Stimulated activated CD4-positive, alpha-beta T cell treated with anti-CD3 and anti-CD28 coated beads, Interleukin-1b, Interleukin-23, amount 100 ng/mL, for 1 hour (primary cell): ENCODE measurements at places on chromosomes 2 and 18.

GRCh38 chr2:109670556-109671411, 56.6 kb downstream of the SOWAHC start:
- DNase-seq = no peak

GRCh38 chr2:85659324-85659981, 8.5 kb downstream of the SFTPB start:
- no peak for DNase-seq

- DNase-seq = no peak
These were observed 127.8 kb upstream of the SYT4 start for GRCh38 chr18:43405097-43405496.

DNA sequence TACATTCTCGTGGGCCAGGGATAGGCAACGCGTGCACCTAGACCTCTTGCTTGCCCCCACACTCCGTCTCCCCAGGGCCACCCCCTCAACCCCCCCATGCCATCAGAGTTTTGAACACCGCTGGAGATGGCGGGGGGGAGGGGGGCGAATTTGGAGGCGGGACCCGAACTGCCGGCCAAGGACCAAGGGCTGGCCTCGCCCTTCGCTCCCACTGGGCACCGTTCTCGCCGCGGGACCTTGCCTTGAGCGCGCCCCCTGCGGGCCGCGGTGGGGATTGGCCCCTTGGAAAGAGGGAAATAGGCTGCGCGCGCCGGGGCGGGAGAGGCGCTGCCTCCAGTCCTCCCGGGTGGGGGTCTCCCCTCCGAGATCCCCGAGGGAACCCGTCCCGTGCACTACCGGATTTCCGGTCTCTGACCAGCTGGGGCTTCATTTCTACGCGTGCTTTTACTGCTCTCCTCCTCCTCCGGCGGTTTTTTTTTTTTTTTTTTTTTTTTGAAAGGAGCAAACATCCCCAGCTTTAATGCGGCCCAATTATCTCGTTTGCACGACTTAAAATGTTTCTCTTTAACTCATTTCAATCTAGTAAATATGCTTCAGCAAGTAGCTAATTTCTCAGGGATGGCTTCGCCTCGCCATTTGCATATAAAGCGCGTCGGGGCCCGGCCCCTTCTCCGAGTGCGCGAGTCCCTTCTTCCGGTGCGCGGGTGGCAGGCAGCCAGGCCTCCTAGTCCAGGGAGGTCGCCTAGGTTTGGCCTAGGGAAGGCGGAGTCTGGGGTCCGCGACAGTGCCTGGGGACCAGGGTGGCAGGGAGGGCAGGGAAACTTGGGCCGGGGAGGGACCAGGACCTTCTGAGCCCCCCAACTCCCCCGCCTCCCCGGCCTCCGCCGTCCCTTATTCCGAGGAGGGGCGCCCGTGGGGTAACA, 10.0 kb upstream of the GBX2 start:
- DNase-seq = no peak

DNA sequence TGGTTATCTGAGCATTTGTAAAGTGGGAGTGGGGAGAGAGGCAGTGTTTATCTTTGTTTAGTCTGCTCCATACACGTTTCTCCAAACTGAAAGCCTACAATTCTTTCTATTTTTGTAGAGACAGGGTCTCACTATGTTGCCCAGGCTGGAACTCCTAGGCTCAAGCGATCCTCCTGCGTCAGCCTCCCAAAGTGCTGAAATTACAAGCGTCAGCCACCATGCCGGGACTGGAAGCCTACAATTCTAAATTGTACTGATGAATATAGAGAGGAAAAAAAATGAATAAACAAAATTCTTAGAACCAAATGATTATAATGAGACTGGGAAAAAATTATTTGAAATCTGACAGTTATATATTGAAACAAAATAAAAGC, 1.4 kb upstream of the ZFAND2B start:
- DNase-seq = no peak

GRCh38 chr2:80403081-80403480, 98.5 kb upstream of the LRRTM1 start:
- DNase-seq = no peak

- no peak for DNase-seq
These were observed 19.6 kb upstream of the FTCDNL1 start for GRCh38 chr2:199870581-199870980.

- DNase-seq = no peak
These were observed 65.8 kb upstream of the IGFBP5 start for GRCh38 chr2:216761133-216761532.

DNA sequence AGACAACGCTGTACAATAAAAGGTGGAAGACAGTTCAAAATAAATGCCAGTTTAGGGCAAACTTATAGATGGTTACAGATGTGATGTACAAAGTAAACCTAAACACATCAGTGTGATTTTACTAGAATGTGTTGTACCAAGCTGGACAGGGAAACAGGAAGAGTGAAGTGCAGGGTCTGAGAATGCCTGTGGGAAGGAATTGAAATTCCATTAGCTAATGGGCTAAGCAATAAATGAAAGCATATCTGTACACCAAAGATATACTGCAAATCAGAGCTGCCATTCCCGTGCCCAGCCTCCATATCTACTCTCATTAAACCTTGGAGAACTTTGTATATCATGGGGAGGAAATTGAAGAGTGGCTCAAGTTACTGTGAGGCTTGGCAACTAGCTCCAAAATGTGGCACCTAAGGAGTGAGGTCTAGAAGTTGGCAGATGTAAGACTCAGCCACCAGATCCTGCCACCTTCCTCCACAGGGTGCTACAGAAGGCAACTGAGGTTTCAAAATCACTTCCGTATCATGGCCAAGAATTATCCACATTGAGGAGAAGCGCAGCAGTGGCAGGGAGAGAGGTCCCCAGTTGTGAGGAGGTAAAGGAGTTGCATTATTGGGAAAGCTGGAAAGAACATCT, 277.8 kb downstream of the TCF4 start:
- DNase-seq = no peak

- no peak for DNase-seq
These were observed 894 bp downstream of the SMAD7 start for GRCh38 chr18:48949606-48950535.

DNA sequence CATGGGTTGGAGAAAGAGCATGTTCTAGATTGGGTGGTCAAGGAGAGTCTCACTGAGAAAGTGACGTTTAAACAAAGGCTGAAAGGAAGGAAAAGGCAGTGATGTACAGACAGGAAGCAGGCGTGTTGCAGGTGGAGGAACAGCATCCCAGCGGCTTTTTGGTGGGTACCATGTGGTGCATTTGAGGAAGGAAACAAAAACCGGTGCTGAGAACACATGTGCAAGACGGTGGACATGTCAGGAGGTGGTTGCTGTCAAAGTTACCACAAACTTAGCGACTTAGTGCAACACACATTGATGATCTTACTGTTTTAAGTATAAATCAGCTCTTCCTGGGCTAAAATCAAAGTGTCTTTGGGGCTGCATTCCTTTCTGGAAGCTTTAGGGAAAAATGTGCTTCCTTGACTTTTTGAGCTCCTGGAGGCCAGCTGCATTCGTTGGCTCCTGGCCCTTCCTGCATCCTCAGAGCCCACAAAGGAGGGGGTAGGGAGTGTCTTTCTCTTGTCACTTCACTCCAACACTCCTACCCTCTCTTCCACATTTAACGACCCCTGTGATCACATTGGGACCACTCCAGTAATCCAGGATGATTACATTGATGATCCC, 380.6 kb downstream of the FBXO15 start:
- no peak for DNase-seq

DNA sequence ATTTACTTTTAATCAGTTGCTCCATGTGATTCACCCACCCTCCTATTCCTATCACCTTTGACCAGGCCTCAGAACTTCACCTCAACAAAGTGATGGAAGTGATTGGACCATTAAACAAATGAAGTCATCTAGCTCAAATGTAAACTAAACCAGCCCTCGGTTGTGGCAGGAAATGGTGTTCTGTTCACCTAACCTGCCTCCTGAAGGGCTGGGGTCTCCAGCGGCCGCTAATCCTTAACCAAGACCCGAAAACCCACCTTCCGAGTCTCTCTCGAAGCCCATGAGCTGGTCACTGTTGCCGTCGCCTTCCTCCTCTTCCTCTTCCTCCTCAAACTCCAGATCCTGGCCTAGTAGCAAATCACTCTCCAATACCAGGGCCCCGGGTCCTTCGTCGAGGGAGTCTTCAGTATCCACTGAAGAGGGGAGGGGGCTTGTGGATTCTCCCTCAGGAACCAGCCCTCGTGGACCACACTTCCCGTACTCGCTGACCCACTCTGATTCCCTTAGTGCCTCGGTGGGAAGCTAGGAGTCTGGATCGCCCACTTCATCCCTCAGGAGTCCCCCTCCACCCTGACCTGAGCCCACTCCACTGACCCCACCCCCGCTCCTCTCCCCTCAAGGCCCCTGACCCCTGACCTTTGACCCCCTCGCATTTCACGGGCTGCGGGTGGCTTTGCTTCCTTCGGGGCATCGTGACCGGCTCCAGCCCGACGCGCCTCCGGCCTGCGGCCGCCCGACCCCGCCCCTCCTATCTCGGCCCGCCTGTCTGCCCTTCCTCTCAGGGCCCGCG, 503 bp downstream of the ZNF513 start:
- DNase-seq = no peak

DNA sequence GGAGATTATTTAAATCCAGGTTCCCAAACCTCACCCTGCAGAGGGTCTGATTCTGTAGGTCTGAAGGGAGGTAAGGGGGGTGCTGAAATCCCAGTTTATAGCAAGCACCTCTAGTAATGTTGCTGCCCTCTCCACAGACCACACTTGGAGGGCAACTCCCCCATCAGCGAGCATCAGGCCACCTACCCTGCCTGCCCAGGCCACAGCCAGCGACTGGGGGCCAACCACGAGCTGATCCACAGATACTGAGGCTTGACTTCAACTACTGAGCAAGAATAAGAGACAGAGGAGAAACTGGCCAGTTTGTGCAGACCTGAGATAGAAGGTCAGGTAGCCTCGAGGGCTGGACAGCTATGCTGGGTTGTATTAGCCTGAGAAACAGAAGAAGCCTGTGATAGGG, 36.3 kb upstream of the LBH start:
- no peak for DNase-seq

DNA sequence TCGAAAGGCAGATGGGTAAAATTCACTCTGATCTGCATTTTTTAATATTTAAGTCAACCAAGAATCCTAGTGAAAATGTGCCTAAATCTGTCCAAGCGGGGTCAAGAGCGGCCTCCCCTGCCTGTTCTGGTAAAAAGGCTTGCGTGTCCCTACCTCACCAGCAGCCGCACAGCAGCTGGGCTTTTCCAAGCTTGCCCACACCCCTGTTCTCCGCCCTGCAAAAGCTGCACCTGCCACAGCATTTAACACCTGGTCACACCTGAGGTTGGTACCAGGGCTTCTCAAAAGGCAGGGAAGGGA, 25.8 kb upstream of the TMEM182 start:
- DNase-seq = no peak

- no peak for DNase-seq
These were observed 142.5 kb upstream of the L3MBTL4 start for GRCh38 chr18:6557057-6557769.

- DNase-seq = no peak
These were observed 89.3 kb downstream of the ACVR1 start for GRCh38 chr2:157786663-157787363.

- DNase-seq = no peak
These were observed 542.4 kb upstream of the NRP2 start for GRCh38 chr2:205139822-205140463.

DNA sequence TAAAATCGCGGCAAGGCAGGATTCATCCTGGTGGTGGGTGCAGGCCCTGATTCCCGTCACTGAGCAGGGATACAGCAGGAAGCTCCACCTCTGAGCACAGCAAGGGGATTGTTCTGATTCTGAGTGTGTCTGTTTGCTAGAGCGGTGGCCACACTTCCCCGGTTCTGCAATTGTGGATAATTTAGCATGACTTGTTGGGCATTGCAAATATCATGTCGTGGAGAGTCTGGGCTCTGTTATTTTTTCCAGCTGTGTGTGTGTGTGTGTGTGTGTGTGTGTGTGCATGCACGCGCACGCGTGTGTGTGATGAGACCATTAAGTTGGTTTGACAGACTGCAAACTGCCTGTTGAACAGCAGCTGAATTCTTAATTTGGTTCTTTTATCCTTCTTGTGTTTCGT, 4.1 kb upstream of the TMEM18 start:
- DNase-seq = no peak

DNA sequence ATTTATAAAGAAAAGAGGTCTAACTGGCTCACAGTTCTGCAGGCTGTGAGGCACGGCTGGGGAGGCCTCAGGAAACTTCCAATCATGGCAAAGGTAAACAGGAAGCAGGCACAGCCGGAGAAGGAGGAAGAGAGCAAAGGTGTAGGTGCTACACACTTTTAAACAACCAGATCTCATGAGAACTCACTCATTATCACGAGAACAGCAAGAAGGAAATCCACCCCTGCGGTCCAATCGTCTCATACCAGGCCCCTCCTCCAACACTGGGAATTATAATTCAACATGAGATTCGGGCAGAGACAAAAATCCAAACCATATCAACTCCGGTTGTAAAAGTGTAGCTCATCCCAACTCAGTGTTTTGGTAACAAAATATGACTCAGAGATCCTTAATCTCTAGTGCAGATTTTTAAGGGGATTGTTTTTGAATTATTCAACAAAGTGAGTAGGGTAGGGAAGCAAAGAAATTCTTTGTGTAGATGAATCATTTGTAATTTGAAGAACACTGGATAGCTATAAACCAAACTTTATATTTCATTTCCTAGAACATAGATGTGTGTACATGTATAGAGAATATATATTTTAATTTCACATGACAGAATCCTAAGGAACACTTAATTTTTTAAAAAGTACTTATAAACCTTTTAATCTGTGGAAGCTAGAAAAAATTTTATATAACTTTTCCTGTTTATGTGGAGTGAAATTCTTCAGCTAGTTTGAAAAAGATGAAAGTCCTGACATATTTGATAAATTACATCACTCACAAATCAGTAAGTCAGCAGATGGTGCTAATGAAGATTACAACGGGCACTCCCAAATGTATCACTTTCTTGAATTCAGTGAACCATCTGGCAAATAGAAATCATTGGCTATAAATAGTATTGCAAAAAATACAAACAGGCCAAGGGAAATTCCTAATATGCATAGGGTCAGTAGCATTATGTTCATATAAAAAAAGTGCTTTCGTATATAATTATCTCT, 130.1 kb downstream of the OLA1 start:
- DNase-seq = no peak

GRCh38 chr18:32152705-32153448, 37.0 kb upstream of the MEP1B start:
- DNase-seq = no peak
